ENCODE measurements at places on chromosomes 7 and 10.

DNA sequence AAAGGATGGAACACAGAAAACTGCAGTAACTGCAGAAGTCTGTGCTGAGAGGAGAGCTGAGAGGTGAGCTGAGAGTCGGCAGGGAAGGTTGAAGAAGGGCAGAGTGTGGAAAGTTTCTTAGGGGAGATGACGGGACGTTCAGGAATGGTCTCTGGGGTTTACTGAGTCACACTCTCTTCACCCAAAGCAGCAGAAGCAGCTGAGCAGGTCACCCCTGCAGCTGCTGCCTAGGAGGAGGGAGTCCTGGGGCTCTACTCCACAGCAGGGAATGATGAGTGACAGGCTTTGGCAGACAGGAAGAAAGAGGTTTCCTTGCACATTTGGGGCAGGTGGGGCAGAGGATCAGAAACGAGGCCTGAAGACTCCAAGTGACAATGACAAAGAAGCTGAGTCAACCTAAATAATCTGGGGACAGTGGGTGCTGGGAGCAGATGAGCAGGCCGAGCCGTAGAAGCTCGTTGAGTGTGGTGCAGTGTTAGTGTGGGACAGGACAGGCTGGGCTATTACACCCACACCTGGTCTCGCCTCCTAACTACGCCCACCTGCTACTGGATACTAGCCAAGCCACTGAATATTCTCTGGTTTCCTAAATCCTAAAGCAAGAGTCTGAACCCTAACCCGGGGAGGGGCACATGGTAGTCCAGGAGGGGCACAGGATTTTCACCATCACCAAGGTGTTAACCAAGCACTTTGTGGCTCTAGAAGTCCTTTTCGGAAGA, 24.9 kb downstream of the BEND7 start:
- DNase-seq = no peak

DNA sequence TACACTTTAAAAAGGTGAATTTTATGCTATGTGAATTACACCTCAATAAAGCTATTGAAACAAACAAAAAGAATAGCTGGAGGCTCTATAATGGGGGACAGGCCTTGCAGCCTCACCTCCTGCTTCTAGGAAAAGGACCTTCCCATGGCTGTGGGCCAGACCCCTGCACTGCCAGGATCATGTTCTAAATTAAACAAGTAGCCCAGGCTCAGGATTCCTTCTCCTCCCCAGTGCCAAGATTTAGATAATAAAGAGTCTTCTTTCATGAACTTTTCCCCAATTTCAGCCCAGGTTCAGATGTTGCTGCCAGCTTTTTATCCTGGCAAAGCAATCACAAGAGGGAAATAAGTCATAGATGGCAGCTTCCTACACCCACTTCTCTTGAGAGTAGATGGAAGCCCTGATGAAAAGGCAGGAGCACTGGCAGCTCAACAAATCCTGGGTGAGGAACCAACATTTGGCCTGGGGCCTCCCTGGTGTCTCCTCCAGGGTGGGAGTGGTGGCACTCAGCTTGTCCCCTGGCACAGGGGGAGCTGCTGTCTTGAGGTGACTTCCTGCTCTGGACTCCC, 22.2 kb upstream of the CAMK2B start:
- no peak for DNase-seq

DNA sequence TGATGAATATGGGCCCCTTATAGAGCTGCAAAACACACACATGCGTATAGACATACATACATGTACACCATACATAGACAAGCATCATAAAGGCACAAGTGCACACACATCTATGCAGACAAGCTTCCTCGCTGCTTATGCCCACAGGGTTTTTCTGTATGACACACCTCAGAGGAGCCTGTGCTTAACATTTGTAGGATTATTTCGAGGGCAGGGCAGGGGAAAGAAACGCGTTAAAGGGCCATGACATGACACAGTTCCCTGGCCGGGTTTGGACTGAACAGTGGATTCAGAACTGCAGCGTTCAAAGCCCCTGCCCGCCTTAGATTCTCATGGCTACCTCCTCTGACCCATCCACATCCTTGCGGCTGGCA, 44.8 kb downstream of the CHST3 start:
- DNase-seq = no peak

GRCh38 chr10:8637640-8638039, 583.2 kb downstream of the GATA3 start:
- no peak for DNase-seq

- no peak for DNase-seq
These were observed 71.9 kb downstream of the AOAH start for GRCh38 chr7:36652431-36652830.

- DNase-seq = no peak
These were observed 17.0 kb downstream of the KLHDC10 start for GRCh38 chr7:130087364-130087763.

- no peak for DNase-seq
These were observed 19.2 kb upstream of the SUPV3L1 start for GRCh38 chr10:69160809-69161241.

- DNase-seq = no peak
These were observed 63.1 kb upstream of the CACNA2D1 start for GRCh38 chr7:82506702-82507101.

DNA sequence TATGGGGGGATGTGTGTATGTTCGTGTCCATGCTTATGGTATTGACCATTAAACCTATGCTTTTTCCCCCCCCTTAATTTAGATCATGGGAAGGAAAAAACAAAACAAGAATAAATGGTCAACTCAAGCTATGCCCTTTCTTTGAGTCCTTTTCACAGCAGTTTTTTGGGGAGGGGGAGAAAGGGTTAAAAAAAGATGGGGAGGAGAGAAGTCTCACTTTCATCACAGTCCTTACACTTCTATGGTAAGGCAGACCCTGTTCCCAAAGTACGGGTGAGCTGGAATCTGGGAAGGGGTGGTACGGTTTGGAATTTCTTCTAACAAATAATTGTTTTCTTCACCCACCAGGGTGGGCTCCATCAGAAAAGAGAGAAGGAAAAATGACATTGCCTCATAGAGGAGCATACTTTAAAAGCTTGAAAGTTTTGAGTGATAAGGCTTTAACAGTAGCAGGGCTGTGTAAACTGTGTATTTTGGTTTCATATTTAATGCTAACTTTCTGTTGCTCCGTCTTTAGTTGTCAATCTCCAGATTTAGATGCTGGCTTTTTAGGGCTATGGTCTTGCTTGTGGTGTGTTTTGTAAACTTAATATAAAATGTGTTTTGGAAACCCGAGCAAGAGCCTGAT, 180.1 kb downstream of the TCF7L2 start:
- DNase-seq = no peak

GRCh38 chr7:47933215-47933614, 15.1 kb downstream of the PKD1L1 start:
- no peak for DNase-seq

- DNase-seq = no peak
These were observed 439.2 kb upstream of the IGFBP3 start for GRCh38 chr7:46360296-46360695.

GRCh38 chr7:2820508-2820934, 23.6 kb downstream of the GNA12 start:
- DNase-seq = no peak

DNA sequence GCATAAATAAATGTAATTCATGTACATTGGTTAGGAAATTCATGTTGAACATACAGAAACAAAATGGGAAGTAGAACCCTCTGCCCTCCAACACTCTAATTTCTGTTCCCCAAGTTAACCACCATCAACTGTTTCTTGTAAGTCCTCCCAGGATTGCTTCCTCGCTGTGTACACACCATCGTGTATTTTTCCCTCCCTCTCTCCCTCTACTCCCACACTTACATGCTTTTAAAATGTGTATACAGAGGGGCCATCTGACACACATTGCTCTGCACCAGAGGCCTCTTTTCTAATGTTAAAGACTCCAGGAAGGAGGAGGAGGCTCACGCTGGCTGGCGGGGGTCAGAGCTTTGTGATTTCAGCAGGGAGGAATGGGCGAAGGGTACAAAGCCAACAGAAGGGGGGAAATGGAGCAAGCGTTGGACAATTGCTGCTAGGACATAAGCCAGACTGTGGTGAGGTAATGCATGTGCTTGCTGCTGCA, 1.9 kb upstream of the EPHA1 start:
- no peak for DNase-seq

- DNase-seq = no peak
These were observed 80.8 kb downstream of the PHYHIPL start for GRCh38 chr10:59257224-59257623.

DNA sequence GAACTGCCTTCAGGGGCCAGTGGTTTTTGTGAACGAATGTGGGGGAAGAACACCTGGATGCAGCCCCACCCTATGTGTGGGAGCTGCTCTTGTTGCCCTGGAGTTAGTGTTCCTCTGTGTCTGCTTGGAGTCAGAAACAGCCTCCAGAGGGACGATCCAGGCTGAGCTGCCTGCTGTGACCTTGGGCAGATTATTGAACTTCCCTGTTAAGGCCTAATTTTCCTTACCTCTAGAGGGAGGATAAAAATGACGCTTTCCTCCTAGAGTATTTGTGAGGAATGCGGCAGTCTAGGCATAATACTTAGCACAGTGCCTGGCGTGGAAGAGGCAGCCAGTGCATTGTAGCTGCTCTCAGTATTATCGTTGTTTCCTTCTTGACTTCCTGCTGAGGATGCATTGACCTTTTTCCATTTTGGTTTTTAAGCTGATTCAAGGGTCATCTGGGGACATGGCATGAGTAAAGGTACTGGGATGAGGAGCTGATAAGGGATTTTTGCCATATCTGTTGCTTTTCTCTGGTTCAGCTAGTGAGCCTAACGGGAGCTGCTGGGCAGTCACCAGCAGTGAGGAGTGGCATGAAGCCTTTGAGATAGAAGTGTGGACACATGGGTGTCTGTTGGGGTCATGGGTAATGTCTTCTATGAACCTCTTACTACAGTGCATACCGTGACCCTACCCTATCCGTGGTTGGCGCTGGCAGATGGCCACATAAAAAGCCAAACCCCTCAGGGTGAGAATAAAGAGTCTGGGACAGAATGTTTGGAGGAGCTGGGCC, 6.4 kb downstream of the ZFYVE27 start:
- no peak for DNase-seq

GRCh38 chr10:102188298-102188940, 36.2 kb downstream of the NOLC1 start:
- no peak for DNase-seq

DNA sequence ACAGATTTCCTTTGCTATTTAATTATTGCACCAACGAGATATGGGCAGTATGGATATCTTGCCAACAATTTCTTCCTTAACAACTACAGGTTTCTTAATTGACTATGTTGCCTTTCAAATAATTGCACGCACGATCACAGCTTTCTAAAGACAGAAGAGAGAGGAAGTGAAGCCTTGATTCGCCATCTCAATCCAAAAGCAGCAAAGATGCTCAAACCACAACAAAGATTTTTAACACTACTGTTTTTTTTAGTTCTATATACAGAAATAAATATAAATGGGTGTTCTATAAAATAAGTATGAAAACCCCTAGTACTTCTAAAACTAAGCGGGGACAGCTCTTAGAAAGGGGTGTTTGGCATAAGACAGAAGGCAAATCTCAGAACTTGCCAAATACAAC, 251.3 kb downstream of the SFMBT2 start:
- no peak for DNase-seq

DNA sequence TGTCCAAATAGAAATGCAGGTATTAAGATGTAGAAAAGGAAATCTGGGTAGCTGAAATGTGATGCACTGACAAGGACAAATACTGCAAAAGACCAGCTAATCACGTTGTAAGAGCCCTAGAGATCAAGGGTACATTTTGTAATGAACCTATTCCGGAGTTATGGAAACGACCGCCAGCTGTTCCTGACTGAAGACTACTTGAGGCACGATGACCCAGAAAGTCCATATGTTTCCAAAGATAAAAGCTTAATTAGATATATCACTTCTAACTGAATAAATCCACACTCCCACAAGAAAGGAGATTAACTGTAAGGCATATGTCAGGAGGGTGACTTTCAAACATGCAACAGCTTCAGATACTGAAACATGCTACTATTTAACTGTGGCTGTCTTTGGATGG, 253.5 kb downstream of the NSUN6 start:
- no peak for DNase-seq

DNA sequence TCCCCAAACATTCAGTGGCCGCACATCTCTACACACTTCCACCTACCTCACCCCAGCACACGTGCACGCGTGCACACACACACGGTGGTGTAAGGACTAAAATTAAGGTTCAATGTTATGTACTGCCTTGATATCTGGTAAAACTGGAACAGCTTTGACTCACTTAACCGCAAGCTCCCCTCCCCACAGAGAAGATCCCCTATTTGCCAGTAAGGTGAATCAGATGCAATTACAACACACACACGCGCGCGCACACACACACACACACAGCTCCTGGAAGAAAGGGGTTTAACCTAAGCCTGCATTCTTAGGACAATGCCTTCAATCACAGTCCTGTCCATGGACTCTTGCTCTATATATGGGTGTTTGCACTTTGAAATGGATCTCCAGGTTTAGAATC, 25.5 kb upstream of the VPS41 start:
- no peak for DNase-seq

DNA sequence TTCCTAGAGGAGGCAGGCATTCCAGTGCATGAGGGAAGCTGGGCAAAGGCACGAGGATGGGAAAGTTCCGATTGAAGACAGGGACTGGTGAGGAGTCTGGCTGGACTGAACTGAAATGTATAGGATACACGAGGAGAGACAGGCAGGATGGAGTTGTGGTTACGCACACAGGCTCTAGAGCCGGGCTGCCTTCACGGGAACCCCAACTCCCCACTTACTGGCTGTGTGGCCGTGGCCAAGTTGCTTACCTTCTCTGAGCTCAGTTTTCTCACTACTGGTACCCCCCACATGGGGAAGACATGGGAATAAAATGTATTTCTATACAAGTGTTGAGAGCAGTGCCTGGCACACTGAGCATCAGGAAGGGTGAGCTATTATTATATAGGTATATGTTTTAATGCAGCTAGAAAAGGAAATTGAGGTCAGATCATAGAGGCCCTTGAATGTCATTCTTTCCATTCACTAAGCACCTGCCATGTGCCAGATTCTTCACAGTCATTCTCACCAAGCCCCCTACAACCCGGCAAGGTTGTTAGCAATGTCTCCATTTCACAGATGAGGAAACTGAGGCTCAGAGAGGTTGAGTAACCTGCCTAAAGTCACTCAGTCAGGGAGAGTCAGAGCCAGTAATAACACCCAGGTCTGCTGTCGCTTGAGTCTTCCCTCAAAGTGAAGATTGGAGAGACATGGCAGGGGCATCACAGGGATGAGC, 9.7 kb downstream of the CHST3 start:
- DNase-seq = no peak

DNA sequence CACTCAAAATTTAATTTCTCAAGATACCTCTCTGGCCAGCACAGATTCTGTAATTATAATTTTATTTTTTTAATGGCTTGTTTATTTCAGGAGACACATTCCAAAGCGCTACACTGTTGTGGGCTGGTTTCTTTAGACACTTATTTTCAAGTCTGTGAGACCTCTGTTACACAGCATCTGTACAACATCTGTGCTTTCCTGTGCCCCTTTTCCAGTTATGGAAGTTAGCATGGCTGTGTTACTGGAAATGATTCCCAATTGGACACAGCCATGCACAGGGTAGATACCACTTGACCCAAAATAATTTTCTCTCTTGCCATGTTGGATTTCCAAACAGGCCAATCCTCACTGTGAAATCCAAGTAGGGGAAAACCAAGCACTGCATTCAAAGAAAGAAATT, 172.3 kb upstream of the ADCY1 start:
- DNase-seq = no peak

- no peak for DNase-seq
These were observed 77.4 kb downstream of the LRMDA start for GRCh38 chr10:75508814-75509306.

GRCh38 chr10:1609648-1609970, 127.7 kb downstream of the ADARB2 start:
- no peak for DNase-seq

Measured in T-helper 1 cell (primary cell).